ENCODE measurements at places on chromosomes 5 and 9.

- DNase-seq: no peak
Measured at GRCh38 chr5:135253601-135254178, 145.3 kb downstream of the MACROH2A1 start.

DNA sequence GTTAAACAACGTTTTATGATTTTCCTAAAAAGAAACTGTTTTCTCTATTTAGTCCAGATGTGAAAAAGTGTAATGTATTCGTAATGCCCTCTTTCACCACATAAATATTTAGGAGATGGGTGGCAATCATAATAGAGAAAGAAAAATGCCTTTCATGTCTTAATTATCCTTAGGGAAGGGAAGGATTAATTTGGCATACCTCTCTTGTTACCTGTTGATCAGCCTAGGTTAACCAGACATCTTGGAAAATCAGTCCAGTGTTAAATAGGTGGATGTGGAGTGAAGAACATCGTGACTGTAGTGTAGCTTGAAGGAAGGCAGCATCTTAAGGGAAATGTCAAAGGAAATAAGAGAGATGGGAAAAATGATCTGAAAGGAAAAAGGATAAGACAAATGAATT, 76.2 kb downstream of the NNT start:
- no peak for DNase-seq

DNA sequence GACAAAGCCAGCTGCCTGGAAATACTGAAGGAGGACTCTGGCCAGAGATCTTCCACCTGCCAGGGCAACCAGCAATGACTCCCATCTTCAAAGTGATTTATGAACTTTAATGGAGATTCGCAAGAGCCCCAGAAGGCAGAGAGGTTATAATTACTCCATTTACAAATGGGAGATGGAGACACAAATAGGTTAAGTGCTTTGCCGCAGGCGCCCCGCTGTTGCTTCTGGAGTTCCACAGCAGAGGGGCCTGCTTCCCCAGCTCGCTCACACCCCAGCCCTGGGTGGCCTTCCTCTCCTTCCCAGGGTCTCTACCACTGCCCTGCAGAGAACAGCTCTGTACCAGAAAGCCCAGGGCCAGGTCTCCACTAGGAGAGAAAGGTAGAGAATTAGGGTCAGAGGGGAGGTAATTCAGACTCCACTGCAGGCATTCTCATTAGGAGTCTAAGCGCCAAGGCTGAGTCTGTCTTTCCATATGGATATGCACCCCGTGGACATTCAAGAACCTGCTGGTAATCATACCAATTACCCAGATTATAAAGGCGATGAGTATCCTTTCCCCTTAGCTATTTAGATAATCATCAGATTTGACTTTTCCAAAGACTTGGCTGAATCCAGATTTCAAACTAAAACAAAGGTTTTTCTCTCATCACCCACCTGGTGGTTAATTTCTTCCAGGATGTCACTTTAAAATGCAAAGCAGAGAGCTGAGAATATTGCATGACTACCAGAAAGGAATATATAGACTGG, 157.6 kb upstream of the TUT7 start:
- DNase-seq: peak; percentile 16

DNA sequence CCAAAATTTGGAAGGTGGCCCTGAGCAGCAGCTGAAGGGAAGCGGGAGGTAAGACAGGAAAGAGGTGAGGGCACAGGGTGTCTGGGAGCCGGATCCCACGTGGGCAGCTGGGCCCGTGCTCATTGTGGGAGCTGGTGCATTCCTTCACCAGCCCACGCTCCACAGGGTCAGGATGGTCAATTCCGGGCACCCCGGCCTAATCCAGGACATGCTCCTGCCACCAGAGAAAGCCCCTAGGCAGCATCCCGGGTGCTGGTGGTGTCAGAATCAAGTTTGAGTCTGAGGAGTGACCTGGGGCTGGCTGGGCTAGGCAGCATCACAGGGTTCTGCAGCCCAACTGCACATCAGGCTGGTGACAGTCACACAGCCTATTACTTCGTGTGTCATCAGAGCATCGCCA, 7.1 kb upstream of the PDCD6 start:
- no peak for DNase-seq
